ENCODE measurements at places on chromosomes 12 and 14.

GRCh38 chr14:80491131-80491530, 279.8 kb upstream of the DIO2 start:
- DNase-seq, result no peak

DNA sequence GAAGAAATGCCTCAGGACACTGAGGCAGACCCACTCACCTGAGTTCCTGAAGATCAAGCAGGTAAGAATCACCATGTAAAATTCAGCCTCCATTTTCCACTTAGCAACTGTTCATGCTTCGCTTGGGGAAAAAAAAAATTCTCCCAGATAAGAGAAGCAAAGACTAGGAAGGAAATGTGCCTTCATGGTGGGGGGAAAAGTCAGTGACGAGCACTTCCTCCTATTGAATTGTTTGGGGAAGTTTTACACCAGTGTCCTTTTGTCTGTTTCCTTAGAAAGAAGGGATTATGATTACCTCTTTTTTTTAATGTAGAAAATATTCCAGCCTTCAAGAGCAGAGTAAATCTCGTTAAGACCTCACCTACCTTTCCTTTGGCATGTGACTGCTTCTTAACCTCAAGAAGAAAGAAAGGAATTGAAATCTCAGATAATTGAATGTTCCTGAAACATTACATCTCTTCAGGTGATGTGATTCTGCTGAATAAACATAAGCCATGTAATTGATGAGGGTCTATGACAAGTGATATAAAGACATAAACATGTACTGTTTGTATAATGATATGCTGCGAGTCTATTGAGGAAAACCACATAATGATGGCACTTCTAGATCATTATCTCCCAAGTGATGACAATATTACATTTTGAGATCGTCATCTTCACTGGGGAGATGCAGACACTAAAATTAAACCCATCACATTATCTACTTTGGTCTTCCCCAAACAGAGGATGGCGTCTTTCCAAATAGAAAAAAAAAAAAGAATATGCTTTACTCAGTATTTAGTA, at the start of gene PTPRB:
Gene PTPRB, minus strand, starts transcription at position 127 of the 783 bp plus-strand sequence. Its CDS starts 34 bp downstream, at position 93.
- DNase-seq, result no peak

DNA sequence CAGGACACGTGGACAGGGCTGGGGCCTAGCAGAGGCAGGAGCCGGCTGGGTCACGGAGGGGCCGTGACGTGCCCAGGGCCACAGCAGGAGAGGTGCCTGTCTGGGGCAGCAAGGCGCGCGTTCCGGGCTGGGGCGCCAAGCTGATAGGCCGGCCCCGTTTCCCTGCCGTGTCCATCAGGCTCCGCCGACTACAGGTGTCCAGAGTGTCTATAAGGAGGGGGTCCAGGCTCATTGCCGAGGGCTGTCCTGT, 18.5 kb downstream of the FBRSL1 start:
- DNase-seq, result no peak

DNA sequence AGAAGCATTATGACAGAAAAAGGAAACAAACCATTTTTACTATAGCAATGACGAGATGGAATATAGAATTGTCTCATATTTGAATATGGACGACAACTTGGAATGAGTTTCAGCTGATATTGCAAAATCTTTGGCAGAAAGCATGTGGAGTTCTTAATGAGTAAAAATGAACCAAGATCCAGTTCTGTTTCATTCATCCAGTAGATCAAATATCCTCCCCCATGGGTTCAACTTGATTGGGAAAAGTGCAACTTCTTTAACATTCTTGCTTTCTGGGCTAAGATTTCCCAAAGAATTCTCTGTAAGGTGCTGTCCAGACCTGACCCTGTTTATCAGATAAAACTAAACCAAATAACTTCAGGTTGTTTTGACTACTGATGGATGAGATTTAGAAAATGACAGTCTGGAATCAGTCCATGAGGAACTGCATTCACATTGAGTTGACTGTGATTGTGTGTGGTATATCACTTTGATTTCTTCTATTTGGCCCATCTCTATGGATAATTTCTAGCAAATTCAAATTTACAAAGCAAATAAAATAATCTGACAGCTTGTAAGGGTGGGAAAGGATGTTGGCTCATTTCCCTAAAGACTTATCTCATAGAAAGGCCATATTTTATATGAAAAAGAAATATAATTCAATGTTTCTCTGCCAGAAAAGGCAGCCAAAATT, 267.4 kb downstream of the ADAMTS20 start:
- no peak for DNase-seq

DNA sequence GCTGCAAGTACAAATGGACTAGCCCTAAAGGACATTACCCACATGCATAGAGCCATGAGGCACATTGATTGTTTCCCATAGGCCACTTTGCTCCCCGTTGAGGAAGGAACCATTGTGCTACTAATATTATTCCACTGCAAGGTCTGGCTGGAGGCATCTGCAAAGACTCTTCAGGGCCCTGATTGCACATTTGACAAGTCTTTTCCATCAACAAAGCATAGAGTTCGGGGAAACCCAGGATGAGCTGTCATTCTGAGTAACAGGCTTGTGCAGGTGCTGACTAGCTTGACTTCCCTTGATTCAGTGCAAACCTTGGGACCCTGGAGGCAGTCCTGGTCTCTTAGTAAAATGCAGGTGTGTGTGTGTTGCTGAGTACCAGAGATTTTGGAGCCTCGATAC, 73.8 kb downstream of the SUSD6 start:
- DNase-seq, result no peak

DNA sequence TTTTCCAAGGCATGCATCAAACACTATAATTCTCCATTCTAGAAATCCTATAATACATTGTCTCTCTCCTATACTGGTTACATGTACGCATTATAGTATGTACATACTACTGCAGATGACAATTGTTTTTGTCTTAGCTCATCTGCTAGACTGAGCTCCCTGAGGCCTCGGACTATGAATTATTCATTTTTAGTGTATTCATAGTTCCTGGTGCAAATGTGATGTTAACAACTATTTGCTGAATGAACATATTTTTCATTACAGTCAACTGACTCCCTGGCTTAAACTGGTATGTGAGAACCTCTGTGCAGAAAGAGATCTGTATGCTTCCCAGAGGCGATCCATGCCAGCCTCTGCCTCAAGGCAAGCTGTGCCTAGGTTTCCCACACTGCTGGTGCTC, 91.8 kb upstream of the PARP11 start:
- DNase-seq, result no peak

DNA sequence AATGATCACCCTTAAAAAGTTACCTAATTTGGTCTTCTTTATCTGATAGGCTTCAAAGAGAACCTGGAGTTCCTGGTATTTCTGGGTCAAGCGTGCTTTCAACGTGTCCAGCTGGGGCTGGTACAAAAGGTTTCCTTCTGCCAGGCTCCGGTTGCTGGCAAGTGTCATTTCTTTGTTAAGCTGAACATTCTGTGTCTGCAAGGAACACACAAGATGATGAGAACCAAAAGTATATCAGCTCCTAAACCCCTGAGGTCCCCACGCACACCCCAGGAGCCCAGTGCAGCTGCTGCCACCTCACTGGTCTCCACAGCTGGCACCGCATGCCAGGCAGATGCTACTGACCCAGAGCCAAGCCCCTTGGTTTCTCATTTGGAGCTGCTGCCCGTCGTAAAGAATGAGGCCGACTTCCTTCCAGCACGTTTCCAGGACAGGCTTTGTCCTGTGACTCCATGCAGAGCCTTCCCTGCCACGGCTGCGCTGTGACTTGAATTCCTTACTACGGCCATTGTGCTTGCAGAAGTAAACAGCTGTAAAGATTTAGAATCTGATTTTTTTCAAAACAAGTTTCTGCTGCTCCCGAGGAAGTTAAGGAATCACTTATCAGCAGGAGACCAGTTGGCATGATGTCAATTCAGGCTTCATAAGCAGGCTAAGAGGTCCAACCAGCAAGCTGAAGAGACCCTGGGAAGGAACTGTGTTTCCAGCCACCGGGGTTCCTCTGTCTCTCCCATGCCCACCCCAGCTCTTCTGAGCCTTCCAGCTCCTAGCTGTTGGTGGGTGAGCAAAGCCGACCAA, 24.9 kb downstream of the VPS37B start:
- no peak for DNase-seq

- DNase-seq, result no peak
Observed at GRCh38 chr12:116646901-116647300, 87.7 kb downstream of the MAP1LC3B2 start.

GRCh38 chr12:80920006-80920405, 17.7 kb downstream of the LIN7A start:
- no peak for DNase-seq

GRCh38 chr14:63670692-63671091, 29.0 kb upstream of the WDR89 start:
- no peak for DNase-seq

GRCh38 chr14:37443461-37443860, 151.6 kb downstream of the FOXA1 start:
- DNase-seq, result no peak

GRCh38 chr12:93090731-93091172, 161.7 kb upstream of the EEA1 start:
- no peak for DNase-seq

DNA sequence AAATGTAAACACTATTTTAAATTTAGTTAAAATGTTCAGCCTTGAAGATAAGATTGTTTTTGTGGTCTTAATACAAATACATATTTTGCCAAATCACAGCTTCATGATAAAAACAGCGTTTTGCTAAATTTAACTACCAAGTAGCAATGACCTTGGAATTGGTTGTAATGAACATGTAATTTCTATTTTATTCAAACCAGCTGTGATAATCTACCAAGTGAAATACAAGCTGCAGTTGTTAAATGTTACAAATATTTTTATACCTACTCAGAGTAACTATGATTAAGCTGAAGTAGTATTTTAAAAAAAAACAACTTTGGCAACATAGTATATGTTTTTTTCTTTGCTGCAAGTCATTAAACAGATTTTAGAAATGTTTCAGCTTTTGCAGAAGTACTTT, 96.2 kb downstream of the CPSF2 start:
- no peak for DNase-seq

DNA sequence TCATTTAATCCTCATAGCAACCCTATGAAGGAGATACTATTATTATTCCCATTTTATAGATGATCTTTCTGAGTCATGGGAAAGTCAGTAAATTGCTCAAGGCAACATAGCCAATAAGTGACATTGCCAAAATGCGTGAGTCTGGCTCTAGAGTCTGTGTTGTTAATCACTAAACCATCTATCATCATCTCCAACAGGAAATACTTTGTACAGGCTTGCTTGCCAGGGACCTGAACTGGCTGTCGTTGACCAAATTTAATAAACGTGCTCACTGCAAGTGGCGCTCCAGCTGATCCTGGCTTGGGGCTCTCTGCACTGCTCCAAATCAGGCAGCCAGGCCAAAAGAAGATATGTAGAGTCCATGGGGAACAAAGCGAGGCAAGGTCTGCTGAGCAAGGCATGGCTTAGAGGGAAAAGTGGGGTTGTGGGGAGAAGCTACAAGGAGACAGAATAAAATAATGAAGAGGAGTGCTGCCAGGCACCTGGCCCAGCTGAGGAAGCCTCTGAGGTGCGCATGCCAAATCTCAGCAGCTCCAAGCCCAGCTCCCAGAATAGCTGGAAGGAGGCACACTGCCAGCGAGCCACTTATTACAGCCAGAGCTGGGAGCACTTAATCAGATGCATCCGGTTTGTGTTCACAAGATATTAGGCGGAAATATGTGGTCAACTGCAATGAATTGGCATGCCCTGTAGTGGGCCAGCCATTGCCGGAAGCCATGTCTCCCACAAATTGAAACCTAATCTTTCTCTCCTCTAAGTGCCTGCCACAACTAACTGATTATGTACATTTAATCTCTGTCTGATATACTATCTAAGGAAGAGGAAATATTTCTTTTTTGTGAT, 43.3 kb upstream of the PTPRO start:
- DNase-seq, result no peak

GRCh38 chr14:34843011-34843554, 32.1 kb downstream of the BAZ1A start:
- no peak for DNase-seq

DNA sequence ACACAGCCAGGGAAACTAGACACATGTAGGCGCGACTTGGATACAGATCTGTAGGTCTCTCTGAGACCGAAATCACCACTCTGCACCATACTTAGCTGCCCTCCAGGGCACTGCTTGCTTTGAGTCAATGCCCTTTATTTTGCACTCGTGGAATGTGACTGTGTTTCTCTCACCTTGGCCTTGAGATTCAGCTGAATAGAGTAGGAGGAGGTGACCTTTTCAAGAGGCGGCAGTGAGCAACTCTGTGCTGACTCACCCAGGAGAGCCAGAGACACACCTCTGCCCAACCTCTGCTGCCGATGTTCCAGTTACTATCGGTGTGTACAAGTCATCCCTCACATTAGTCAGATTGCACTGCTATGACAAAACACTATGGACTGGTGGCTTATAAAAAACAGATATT, 583.4 kb downstream of the VRK1 start:
- no peak for DNase-seq

DNA sequence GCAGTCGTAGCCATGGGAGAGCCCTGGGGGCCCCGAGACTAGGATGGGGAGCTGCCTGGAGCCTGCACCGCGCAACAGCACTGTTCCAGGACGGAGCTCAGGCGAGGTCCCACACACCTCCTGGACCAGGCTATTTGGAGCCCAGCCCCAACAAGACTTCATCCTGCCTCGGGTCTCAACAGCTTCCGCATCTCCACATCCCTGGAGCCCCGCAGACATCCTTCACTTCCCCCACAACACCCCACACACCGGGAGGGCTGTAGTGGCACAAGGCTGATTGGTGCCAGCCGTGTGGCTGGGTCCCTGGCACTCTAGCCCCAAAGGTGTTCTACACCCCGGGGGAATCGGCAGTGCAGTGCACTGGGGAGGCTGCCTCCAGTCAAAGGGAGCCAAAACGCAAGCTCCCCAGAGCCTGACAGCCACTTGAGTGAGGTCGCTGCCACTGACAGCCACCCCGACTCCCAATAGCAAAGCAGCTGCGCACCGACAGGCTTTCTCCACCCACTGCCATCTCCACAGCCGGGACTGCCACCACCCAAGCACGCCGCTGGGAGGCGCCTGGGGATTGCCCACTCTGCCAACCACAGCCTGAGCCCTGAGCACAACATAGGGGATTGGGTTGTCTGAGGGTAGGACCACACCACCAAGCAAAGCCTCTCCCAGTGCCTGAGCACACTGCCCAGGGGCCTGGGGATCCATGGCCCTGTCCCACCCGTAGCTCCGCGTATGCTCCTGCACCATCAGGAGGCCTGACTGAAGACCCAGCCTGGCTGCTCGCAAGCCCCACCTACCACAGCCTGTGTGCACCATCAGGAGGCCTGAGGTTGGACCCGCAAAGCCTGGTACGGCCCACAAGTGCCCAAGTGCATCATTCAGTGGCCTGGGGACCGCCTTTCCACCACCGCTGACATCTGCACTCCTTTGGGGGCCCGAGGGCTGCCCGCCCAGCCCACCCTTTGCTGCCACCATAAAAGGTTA, 13.2 kb upstream of the KLRF1 start:
- DNase-seq, result peak; percentile 53

- no peak for DNase-seq
Observed at GRCh38 chr12:22672951-22673350, 48.0 kb downstream of the ETNK1 start.

- no peak for DNase-seq
Observed at GRCh38 chr12:77891518-77892147, 60.9 kb downstream of the NAV3 start.

All from neural crest cell (in vitro differentiated cells).